EH (cell line): ENCODE measurements at places on chromosomes 2 and 18.

DNA sequence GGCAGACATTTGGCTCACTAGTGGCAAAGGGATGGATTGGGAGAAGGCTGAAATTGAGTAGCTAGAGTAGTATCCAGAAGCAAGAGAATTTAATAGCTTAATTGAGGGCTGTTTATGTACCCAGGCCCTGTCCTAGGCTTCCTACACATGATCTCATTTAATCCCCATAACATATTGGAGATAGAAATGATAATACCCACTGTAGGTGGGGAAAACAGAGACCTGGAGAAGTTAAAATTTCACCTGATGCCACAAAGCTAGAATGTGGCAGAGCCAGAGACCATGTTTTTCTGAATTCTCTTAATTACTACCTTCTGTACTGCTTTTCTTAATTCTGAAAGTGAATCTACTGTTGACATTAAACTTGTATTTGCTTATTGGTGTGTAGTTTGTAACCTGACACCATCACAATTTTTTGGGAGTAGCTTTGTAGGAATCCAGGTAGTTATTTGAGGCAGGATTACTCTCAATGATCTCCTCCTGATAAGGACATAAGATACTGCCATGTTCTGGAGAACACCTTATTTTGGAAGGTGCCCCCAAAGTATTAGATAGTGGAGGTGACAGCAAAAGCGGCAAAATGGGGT is 42.2 kb downstream of the RAB10 start:
- DNase-seq, result no peak

- no peak for DNase-seq
These were observed 10.9 kb upstream of the ERBB4 start for GRCh38 chr2:212549463-212549862.

- no peak for DNase-seq
These were observed 890.2 kb upstream of the VRK2 start for GRCh38 chr2:57156231-57156924.

DNA sequence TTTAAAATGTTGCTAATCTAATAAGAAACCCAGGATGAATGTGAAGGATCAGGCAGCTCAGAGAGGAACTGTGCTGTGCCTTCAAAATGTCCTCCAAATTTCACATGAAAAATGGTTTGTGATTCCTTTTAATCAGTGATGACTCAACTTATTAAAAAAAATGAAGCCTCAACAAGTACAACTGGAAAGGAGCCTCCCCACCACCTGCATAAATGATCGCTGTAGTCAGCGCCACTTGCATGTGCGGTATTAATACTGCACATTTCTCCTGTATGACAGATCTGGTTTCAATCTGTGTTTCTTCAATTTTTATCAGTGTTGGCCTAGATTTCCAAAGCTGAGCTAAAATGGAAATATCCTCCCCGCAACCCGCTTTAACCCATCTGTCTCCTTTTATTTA is 115.0 kb upstream of the TMEM200C start:
- DNase-seq, result peak; percentile 7

- no peak for DNase-seq
These were observed 164.2 kb downstream of the INHBB start for GRCh38 chr2:120509991-120510735.

GRCh38 chr2:5764041-5764440 is 71.9 kb downstream of the SOX11 start:
- DNase-seq, result no peak

DNA sequence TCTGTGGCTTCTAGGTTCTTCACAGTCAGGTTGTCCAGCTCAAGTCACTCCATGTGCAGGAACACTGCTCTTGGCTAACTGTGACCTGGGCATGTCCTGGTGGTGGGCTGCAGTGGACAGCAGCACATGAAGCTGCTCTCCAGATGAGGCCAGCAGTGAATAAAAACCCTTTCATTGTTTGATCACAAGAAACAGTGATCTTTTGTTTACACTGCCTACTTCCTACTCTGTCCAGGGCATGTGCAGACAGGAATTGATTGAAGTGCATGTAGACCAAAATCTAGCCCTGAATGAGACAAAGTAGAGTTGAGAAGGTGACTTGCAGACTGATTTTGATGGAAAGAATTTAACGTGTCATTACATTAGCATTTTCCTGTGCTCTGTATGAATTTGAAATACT is 34.9 kb downstream of the BCL2L11 start:
- no peak for DNase-seq

DNA sequence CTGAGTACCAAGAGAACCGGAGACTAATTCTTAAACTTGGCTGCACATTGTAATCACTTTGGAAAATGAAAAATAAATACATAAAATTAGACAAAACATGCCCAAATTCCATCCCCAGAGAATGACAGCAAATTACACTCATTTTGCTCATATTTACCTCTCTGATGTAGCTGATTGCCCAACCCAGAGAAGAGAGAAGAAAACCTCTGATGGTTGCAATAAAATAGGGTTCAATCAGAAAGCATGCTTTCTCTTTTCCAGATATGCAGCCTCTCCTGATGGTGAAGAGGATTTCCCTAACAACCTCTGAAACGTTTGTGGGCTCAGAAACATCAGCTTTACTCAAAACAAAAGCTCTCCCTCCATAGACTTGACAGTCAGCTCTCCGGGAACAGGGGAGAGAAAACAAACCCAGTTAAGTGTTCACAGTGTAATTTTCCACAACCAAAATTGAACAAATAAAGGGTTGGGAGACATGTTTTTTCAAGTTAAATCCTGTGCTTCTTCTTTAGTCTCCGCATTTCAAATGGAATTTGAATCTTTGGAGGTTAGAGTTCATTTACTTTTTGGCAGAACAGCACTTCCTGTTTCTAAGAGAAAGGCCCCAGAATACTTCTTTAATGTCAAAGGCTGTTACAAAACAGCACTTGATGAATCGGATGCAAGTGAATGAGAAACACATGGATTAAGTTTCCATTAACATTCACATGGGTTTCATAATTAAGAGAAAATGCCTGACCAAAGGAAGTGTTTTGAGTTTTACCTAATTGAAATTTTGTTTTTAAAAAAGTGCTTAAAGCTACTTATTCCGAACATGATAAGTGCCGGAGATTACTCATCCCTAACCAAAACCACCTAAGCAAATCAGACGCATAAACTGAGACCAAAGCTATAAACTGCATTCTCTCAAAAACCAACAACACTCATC is 570.1 kb upstream of the SYT4 start:
- peak; percentile 66 for DNase-seq

- no peak for DNase-seq
These were observed 908.3 kb upstream of the TMEFF2 start for GRCh38 chr2:193103064-193103463.

DNA sequence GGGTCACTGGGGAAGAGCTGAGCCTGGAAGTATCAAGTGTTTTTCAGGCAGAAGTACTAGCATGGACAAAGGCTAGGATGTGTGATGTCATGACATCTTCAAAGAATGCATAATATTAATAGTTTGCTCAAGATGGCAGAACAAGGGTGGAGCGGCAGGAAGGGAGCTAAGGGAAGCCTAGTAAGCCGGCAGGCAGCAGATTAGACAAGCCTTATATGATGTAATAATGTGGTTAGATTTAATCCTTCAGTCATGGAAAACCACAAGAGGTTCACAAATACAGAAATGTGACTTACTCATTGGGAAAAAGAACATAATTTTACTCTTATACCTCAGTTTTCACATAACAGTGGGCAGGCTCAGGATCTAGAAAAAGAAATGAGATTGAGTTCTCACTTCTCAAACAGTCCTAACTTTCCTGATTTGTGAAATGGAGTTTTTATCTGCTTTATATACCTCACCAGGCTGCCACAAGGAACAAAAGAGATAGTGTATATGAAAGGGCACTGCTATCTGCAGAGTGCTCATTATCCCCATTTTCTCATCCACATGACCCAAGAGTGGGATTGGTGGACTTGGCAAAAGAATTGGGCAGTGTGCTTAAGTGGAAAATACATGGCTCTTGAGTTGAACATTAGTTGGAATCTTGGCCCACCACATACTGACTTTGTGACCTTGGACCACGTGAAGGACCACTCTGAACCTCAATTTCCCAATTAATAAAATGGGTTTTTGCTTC is 89.1 kb upstream of the LHCGR start:
- peak; percentile 49 for DNase-seq

DNA sequence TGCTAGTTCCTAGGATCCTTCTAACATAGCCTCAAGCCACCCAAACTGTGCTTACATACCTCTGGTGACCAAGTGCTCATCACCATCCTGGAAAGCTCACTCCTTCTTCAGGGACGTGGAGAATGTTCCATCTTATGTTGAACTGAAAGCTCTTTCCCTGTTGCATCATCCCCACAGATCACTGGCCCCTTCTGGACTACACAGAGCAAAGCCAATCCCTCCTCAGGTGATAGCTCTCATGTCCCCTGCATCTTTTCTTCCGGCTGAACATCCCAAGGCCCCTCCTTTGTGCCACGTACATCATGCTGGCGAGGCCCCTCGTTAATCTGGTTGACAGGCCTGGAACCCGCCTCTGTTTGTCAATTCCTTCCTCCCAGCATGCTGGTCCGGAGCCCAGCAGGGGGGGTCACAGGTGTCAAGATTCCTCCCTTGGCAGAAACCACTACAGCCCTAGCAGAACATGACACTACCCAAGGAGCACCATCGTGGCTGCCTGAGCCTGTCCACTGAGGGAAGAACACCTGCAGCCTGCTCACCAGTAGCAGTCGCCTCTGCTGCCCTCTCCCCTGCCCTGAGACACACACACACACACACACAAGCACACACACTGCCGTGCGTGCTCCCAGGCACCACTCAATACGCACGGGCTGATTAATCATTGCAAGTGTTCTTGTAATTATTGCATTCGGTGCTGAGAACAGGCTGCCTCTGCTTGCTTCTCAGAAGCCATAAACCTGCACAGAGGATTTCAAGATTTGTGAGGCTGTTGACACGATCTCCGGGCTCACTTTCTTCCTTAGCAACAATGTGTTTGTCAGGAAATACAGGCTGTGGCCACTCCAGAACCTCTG is 6.3 kb upstream of the KCNK3 start:
- DNase-seq, result no peak

GRCh38 chr2:102111823-102112222 is 30.7 kb upstream of the IL1R1 start:
- peak; percentile 52 for DNase-seq

GRCh38 chr2:229416116-229416694 is 145.1 kb upstream of the PID1 start:
- peak; percentile 48 for DNase-seq

GRCh38 chr2:225920621-225921220 is 521.2 kb downstream of the NYAP2 start:
- DNase-seq, result peak; percentile 55

DNA sequence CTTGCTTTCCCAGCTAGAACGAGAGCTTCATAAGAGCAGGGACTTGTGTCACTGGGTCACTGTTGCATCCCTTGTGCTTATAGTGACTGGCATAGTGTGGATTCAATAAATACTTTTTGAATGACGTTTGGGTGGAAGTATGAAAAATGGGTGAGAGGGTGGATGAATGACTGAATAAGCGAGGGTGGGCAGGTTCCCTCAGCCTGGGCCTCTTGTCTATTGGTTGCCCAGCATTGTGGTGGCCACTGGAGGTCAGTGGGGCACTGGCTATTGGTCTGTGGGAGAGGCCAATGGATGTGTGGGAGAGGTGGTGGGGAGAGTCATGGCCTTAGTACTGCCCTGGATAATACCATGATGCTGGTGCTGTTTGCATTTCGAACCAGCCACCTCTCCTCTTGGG is 93.8 kb upstream of the SKOR2 start:
- DNase-seq, result peak; percentile 38

DNA sequence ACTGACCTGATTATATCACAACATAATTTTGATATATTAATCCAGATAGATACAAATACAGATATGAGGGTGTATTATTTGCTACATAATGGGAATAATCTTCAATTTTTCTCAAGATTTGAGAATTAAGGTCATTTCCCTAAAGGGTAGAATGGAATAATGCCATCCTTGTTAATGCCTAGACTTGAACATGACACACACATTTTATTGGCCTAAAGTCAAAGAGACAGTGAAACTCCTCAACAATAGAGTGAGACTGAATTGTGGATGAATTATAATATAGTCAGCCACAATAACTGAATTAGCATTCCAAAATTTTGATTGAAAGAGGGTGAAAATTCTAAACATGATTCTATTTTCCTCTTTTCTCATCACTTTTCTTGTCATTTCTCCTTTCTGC is 506.0 kb upstream of the CDH2 start:
- no peak for DNase-seq

GRCh38 chr2:218870984-218871344 is 9.7 kb upstream of the WNT10A start:
- no peak for DNase-seq

DNA sequence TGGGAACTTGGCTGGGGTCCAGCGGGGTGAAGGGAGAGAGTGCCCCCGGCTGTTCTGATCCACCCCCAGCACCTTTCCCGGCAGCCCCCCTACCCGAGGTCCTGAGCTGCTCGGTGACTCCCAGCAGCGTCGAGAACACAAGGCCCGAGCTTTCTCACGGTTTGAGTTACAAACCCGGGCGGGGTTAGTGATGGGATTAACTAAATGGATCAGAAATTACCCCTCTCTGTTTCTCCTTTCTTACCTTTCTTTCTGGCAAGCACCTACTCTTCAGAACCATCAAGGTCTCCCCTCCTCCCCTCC is 139.4 kb upstream of the GPC1 start:
- no peak for DNase-seq

DNA sequence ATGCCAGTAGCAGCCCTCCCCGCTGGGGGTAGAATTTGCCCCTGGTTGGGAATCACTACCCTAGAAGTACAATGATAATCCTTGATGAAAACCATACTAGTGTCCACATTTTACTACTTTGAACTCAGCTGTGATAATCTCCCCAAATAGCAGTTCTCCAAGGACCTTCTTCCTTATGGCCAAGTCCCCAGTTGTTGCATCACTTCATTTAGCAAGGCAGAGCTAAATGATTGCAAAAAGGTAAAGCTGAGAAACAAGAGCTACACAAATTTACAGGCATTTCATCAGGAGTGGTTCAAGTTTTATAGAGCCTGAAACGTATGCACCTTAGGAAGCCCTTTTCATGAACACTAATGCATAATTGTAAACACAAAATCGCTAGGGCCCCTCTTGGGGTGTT is 44.9 kb upstream of the REL start:
- no peak for DNase-seq

DNA sequence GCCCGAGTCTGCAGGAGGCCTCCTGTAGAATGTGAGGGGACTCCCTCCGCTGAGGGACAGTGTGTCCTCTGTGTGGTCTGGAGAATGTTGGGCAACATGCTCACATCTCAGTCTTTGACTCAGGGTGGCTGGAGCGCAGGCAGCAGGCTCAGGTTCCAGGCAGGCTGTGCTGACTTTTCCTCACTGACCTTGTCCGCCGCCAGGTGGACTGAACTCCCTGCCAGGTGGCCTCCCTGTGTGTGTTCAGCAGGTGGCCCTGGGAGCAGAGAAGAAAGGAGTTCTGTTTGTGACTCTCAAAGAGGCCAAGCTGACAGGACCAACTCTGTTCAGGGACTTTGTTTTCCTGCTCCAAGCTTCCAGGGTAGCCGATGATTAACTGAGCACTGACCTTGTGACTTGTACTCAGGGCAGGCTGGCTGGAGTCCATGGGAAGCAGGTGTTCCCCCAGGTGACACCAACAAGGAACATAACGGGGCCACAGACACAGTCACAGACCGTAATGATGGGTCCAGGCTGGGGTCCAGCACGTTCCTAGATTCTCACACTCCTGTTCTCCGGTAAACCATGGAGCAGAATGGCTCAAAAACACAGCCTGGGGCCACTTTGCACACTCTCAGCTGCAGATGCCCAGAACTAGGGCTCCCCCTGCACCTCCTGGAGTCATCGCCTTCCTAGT is 439.8 kb downstream of the RNF144A start:
- DNase-seq, result no peak

- DNase-seq, result no peak
These were observed 332.0 kb upstream of the CHAC2 start for GRCh38 chr2:53435610-53436009.

- no peak for DNase-seq
These were observed 19.3 kb downstream of the SLC30A3 start for GRCh38 chr2:27243391-27244130.
